ENCODE measurements at places on chromosomes 4 and X.

DNA sequence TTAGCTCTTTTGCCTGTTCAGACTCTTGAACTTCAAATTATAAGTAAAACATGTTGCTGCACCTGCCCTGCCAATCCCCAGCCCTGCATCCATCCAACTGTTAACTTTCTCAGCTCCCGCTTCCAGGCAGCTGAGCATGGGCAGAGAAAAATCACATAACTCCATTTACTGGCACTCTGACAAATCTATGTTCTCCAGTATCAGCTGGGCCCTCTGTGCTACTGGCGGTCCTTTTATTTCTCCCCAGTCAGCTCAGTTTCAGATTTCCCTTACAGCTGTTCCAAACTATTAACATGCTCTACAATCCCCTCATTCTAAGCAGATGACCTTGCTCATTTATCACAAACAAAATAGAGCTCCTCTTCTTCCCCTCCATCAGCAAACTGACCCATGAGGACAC, 240.4 kb upstream of the TET2 start:
- DNase-seq, result no peak

DNA sequence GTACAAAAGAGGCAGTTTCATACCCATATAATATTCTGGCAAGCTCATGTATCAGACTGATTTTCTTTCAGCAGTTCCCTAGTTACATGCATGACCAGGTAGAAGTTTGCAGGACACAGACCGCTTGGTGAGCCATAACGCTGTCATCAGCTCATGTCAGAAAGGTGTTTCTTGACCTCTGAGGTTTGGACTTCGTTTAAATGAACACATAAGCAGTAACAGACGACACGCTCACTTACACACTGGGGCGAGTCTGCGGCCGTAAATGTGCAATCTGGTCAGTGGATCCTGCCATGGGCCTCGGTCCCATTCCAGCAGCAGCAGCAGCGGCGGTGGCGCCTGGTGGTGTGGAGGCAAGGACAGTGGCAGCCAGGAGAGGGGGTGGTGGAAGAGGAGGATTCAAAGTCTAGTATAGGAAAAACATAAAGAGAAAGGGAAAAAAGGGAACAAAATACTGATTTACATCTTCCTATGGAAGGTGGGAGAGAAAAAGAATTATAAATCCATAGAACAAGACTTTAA, 111.9 kb upstream of the CBR4 start:
- no peak for DNase-seq

- DNase-seq, result no peak
Observed at GRCh38 chr4:38150766-38151165, 190.6 kb downstream of the PTTG2 start.

GRCh38 chr4:59655996-59656395, 1544.1 kb upstream of the ADGRL3 start:
- DNase-seq, result no peak

- DNase-seq, result no peak
Observed at GRCh38 chrX:12308420-12308819, 170.1 kb downstream of the FRMPD4 start.

GRCh38 chr4:173227756-173228155, 59.1 kb downstream of the GALNT7 start:
- no peak for DNase-seq

DNA sequence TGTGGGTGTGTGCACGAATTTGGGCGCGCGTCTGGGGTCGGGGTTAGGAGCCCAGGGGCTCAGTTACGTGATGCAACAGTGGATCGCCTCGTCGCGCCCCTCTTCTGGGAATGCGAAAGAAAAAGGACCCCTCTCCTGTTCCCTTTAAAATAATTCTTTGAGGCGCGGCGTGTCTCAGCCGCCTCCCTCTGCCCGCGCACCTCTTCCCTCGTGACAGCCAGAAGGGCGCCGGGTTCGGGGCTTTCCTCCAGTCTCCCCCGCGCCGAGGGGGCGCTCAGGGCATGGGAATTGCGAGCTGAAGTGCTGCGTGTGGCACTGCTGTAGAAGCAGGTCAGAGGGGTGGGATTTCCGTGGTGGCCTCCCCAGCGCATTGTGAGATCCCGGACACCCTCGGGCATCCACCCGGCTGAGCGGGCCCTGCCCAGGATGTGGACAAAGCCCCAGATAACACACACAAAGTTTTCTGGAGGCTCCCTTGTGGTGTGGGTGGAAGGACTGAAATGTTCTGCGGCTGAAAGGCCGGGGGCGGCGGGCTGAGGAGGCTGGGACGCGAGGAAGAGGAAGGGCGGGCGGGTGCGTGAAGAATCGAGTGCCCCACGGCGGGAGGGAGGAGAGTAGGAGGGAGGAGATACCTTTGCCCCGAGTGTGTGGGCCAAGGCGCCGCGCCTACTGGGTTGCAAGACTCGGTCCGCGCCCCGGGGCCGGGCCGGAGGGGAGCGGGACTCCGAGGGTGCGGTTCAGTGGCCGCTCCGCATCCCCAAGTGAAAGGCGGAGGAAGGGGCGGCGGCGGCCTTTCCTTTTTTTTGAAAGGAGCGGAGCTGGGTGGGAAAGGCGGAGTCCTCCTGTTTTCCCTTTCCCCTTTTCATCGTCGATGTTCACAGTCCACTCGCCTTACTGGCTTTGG, 752 bp downstream of the SEPTIN11 start:
- peak; percentile 10 for DNase-seq

DNA sequence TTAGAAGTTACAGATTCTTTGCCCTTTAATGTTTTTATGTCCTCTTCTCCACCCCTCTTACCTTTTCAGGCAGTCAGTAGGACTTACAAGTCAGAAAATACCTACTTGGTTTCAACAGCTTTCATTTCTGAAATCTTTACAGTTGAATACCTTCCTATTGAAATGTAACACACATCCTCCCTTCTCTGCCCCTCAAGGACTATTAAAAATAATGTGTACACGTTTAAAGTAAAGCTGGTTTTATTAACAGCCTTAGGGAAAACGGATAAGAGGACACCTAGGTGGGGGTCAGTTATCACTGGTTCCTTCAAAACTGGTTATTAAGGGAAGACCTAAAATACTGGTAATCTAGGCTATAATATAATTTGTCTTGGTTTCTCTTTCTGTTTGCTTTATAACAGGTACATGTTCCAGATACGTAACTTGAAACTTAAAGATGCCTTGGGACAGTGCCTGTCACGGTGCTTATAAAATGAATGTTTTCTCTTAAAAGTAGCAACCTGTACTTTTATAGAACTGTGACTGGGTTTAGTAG, 1.8 kb downstream of the CCSER1 start:
- no peak for DNase-seq

- DNase-seq, result no peak
Observed at GRCh38 chrX:117989512-117989911, 127.1 kb downstream of the KLHL13 start.

GRCh38 chr4:18025288-18025687, 3.7 kb upstream of the LCORL start:
- DNase-seq, result no peak

- no peak for DNase-seq
Observed at GRCh38 chr4:151439320-151439719, 30.3 kb downstream of the FHIP1A start.

DNA sequence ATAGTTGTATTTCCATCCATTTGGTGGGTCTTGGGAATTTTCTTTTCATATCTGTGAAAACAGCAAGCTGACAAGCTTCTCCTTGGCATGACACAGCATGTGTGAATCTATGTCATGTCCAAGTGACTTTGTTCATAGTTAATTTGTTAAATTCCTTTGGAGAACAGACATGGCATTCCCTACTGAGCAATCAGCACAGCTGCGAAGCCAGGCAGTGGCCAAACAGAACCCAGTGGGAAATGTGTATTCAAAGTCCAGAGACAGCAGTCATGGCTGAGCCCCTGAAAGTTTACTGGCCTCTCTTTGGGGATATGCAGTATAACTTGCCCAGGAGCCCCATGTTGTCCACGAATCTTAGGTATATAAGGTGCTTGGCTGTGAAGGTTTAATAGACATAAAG, 474.7 kb downstream of the NKX6-1 start:
- DNase-seq, result no peak

GRCh38 chrX:10041383-10041782, 74.2 kb downstream of the CLDN34 start:
- DNase-seq, result no peak

DNA sequence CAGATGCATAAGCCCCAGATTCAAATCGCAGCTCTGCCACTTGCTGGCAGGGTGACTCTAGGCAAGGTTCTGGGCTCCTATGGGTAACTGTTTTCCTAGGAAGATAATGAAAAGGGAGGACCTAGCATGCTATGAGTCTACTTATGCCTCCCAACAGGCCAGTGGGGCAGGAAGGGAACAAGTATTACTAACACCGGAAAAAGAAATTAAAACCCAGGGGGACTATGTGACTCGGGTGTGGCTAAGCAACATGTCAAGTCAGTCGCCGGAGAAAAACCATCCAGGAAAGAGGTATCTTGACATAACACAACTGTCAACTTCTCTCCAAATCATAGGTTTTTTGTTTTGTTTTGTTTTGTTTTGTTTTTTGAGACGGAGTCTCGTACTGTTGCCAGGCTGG, 45.5 kb upstream of the RBPJ start:
- no peak for DNase-seq

DNA sequence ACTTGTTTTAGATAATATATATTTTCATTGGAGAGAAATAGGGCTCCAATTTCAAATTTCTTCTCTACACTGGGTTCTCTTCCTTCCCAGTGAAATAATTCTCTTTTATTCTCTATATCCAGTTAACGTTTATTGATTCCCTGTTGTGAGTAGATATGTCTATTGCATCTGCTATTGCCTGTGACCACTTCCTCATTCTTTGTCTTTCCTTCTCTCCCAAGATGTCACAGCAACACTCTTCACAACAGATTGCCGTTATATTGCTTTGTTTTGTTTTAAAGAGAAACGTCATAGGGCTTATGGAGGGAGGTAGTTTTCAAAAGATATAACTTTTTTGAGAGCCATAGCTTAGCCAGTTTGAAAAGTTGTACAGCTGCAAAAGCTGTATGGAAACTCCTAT, 343.8 kb downstream of the ARHGAP24 start:
- no peak for DNase-seq

DNA sequence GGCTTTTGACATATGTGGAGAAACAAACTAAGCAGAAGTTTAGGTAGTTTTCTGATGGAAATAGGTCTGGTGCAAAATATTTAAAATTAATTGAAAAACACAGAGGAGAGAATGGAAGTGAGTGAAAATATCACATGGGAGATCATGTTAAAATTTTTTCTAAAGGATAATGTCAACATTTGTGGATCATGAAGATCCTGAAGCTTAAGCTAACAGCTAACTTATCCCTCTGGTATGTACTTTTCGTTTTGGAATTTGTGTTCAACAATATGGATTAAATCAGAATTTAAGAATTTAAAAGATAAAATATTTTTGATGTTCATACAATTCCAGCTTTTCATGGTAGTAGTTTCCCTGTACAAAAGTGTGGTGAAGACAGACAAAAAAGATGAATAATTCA, 572.8 kb upstream of the FAM241A start:
- no peak for DNase-seq

GRCh38 chr4:13267091-13267490, 217.0 kb downstream of the RAB28 start:
- no peak for DNase-seq

GRCh38 chrX:39152106-39152649, 350.9 kb downstream of the MID1IP1 start:
- no peak for DNase-seq

GRCh38 chr4:127498366-127498765, 134.4 kb upstream of the INTU start:
- DNase-seq, result no peak

- DNase-seq, result no peak
Observed at GRCh38 chrX:10103023-10103422, 53.8 kb upstream of the CLCN4 start.

GRCh38 chr4:73679836-73680235, 59.6 kb upstream of the RASSF6 start:
- DNase-seq, result no peak

- DNase-seq, result no peak
Observed at GRCh38 chr4:139027776-139028175, 12.2 kb downstream of the NOCT start.

DNA sequence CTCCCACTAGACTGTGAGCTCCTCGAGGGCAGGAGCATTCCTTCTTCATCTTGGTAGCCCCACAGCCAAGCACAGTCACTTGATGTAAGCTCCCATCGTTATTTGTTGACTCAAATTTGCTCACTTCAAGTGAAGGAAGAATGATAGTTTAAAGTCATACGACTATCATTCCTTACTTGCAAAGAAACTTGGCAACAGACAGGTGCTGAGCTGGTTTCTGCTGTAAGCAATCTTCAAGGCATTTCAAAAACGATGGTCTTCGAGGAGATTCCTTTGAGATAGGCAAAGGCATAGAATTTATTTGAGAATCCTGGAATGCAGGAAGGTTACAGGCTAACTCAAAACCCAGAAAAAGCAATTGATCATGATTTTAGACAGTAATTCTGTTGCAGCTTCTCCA, 64.8 kb downstream of the QDPR start:
- no peak for DNase-seq

- no peak for DNase-seq
Observed at GRCh38 chrX:84187533-84188319, at the start of gene RPS6KA6. Gene RPS6KA6 (minus strand): TSS chrX:84188199. CDS start chrX:84187899, 300 bp downstream.

DNA sequence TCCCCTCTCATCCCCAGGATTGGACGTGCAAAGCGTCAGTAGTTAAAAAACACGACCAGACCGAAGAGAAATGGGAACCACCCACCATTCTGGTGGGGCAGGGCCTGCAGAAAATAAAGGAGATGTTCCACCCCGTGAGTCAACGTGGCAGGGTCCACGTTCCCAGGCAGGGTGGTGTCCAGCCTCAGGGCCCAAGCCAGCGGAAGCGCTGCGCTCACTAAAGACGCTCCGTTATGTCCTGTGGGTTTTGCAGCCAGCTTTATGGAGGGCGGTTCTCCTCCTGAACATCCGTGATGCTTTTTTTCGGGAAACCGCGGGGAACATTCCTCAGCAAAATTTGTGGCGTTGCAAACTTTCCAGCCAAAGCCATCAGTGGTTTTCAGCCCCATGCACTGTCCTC, 93.4 kb upstream of the SHOX start:
- no peak for DNase-seq

DNA sequence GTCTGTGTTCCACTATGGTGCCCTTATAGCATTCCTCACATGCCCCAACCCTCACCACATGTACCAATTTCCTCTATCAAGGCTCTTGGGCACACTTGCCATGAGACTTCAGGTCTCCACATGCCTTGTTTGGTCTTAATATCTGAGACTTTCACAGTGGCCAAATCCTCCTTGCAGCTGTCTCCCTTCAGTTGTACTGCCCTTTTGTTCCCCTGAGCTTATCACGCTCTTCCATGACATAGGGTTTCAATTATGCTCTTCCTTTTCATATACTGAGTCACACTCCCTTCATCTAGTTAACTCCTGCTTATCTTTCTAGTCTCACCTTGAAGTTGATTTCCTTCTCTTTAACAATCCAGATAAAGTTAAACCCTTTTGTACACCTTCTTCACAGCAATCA, 212.9 kb downstream of the PDHA2 start:
- no peak for DNase-seq

- no peak for DNase-seq
Observed at GRCh38 chrX:31012509-31013025, 59.3 kb downstream of the FTHL17 start.

- no peak for DNase-seq
Observed at GRCh38 chr4:81256059-81256970, 41.3 kb upstream of the PRKG2 start.

GRCh38 chrX:118862091-118862490, 38.5 kb downstream of the ZCCHC12 start:
- DNase-seq, result no peak
